SHP77 (cell line): ENCODE measurements at places on chromosomes 7 and 10.

- DNase-seq, result no peak
These were observed 5.3 kb upstream of the CUZD1 start for GRCh38 chr10:122850705-122851640.

GRCh38 chr10:97380516-97380915 is 20.6 kb downstream of the RRP12 start:
- DNase-seq, result no peak

GRCh38 chr10:104707602-104708459 is 66.7 kb downstream of the SORCS3 start:
- no peak for DNase-seq

GRCh38 chr10:69337296-69338132 is 59.2 kb downstream of the HK1 start:
- DNase-seq, result no peak

GRCh38 chr7:98474558-98474957 is 73.7 kb upstream of the BAIAP2L1 start:
- no peak for DNase-seq

DNA sequence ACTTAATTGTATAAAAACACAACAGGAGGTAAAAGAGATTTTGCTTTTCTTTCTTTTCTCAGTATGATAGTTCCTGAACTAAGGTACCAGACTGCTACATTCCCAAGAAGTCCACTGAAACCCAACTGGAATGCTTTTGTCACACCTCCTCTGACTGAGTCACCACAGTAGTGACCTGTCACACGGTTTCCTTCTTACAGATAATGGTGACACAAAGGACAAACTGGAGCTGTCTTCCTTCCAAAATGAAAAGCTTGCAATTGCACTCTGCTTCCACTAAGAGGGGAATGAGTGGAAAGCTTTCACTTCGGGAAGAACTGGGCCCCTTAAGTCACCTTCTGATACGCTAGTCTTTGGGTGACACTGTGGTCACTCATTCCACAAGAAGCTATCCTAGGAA is 122.2 kb downstream of the KMT2E start:
- DNase-seq, result no peak

GRCh38 chr7:76060842-76061241 is 12.9 kb downstream of the MDH2 start:
- no peak for DNase-seq

DNA sequence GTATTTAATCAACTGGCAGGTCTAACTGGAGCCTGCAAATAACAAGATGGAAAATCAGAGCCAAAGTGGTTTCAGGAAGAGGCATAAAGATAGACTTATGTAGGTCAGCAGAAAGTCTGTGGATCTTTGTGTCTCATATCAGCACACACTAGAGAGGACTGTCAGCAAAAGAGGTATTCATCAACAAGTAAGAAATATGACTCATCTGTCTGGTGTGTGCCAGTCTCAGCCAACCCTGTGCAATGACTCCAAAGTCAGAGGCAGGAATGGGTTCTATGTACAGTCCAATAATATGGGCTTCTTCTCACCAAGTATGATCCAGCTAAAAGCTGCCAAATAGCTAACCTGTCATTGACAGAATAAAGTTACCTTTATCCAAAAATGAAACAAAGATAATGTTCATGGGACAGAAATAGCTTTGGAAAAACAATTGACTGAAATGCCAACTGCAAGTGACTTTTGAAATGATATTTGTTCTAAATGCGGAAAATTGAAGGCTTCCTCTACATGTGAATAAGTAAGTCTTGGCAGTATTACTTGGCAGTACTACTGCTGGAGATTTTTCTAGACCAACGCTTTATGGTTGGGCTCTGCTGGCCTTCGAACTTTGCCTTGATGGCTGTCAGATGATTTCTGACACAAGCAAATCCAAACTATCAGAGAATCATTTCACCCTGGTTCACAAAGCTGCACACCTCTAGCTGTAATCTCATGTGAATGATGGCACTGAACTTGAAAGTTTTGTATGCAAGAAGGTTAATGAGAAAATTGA is 272.3 kb upstream of the SEMA3C start:
- no peak for DNase-seq

GRCh38 chr10:117353684-117354083 is 21.6 kb downstream of the PDZD8 start:
- DNase-seq, result no peak

GRCh38 chr10:71396711-71397295 is at the start of gene CDH23:
TSS of gene CDH23 (plus strand) at chr10:71396920. CDS start at chr10:71439832, 42,912 bp downstream.
- no peak for DNase-seq

DNA sequence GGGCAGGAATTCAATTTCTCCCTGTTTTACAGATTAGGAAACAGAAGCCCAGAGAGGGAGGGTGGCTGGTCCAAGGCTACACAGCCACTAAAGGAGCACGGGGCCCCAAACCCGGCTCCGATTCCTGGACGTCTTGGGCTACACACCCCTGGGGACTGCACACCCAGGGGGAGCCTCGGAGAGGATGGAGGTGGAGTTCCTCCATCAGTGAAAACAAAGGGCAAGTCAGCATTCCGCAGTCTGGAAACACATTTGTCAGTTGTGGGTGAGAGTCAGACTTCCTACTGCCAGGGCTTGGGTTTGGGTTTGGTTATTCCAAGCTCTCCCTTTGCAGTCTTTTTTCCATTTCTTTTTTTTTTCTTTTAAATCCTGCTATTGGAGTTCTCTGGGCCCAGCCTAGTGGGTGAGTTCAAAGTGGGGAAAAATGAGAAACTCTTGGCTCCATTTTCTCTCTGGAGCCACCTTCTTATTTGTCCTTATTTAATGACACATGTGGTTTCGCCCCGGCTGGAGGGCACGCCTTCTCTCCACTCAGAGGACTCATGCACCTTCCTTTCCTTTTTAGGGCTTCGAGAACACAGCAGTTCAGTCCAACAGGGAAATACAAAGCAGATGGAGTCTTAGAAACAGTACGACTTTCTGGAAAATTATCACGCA is 59.9 kb upstream of the AQP1 start:
- DNase-seq, result no peak

- DNase-seq, result no peak
These were observed 148.0 kb downstream of the SNX13 start for GRCh38 chr7:17792075-17792936.

GRCh38 chr10:12470719-12471118 is 121.4 kb downstream of the CAMK1D start:
- no peak for DNase-seq

GRCh38 chr10:23608926-23609325 is 170.1 kb downstream of the OTUD1 start:
- DNase-seq, result no peak

DNA sequence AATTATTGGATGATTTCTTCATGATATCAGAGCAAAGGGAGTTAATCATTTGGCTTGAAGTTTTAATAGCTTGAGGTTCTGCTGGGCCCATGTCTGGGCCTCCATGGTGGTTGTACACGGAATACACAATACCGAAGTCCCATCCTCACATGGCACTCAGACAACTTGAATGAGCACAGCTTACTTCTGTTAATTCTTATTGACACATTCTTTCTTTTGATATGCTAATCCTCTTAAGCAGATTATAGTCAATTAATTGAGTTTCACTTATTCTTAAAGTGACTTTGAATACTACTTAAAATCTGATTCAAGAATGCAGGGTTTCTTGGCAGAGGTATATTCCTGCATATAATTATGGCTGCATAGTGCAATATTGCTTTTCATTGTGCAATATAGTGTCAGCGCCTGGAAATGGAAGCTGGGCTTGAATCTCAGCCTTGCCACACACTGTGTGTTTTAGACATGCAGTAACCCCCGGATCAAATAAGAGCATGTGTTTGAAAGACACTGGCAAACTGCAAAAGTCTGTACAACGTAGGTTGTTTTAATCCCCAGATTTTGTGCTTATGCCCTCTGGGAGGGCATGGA is 543.5 kb upstream of the ADARB2 start:
- DNase-seq, result no peak

- DNase-seq, result no peak
These were observed 24.7 kb downstream of the ANTXRL start for GRCh38 chr10:46311501-46311951.

DNA sequence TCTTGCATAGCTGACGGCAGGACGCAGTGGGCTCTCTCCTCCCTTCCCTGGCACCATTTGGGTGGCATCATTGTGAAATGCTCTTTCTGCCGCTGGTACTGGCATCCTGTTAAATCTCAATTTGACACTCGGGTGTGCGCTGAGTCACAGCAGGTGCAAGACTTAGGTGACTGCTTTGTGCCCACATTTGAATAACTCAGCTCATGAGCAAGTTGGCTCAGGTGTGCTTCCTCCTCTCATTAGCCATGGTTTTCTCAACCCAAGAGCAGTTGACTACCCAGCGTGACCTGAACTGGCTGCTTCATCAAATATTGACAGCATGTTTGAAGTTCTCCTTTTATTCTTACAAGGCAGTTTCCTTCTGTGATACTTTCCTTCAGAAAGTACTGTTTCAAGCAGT is 24.6 kb upstream of the NFE2L3 start:
- peak; percentile 3 for DNase-seq

DNA sequence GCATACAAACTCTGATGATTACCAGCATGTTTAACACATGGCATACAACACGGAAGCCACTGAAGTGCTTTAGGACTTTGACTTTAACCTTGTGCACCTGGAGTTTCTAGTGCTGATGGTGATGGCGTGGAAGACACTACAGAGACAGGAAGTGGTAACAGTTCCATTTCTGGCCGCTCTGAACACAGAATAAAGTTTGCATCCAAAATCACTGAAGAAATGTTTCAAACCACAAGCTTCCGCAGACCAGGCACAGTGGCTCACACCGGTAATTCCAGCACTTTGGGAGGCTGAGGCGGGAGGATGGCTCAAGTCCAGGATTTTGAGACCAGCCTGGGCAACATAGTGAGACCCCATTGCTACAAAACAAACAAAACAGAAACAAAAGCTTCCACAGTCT is 40.3 kb upstream of the TNPO3 start:
- DNase-seq, result no peak

GRCh38 chr10:46550795-46551700 is 5.4 kb downstream of the GPRIN2 start:
- DNase-seq, result no peak

- peak; percentile 14 for DNase-seq
These were observed 57.8 kb upstream of the PCGF5 start for GRCh38 chr10:91162495-91163268.

GRCh38 chr7:121123032-121123431 is 134.5 kb downstream of the CPED1 start:
- DNase-seq, result no peak

GRCh38 chr7:33062023-33062781 is at the start of gene NT5C3A:
TSS of gene NT5C3A (minus strand) at chr7:33062776. CDS start at chr7:33062705, 71 bp downstream.
- DNase-seq, result peak; percentile 57

GRCh38 chr10:105063796-105064195 is 422.7 kb downstream of the SORCS3 start:
- DNase-seq, result peak; percentile 5

GRCh38 chr7:30575910-30576309 is 18.8 kb upstream of the GARS1 start:
- no peak for DNase-seq

GRCh38 chr10:78913219-78914059 is 155.3 kb upstream of the ZMIZ1 start:
- DNase-seq, result peak; percentile 1
